ENCODE measurements at places on chromosomes 3 and 15.

DNA sequence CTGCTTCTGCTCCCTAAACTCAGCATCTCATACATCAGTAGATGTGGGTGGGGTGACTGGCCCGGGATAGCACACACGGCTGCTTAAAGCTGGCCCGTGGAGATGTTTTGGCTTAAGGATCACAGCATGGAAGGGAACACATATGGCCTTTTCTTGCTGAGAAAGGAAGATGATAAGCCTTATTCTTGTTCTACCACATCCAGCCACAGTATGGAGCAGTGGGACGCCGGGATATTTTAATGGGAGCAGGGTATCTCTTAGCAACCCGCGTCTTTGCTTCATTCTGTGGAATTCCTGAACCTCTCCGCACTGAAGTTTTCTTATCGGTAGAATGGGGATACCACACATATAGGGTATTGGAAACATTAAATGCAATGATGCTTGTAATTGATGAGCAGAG is 94.1 kb upstream of the PROK2 start:
- no peak for ATAC-seq

GRCh38 chr3:125202197-125202596 is 10.4 kb downstream of the SLC12A8 start:
- ATAC-seq, result no peak

- no peak for ATAC-seq
Measured at GRCh38 chr15:68475449-68475848, 43.5 kb upstream of the ITGA11 start.

GRCh38 chr15:74983725-74984231 is 11.6 kb upstream of the SCAMP5 start:
- peak; percentile 97 for ATAC-seq

DNA sequence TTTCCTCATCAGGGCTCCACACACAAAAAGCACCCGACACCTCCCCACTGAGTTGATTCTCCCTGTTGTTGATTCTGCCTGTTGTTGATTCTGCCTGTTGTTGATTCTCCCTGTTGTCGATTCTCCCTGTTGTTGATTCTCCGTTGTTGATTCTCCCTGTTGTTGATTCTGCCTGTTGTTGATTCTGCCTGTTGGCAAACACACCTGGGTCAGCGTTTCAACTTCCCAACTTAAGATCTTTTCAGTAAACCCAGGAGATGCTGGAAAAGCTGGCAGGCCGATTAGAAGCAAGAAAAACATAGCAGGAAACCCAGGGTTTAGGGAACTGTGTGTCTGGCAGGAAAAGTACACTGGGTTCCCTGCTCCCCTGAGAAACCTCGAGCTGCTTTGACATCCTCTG is 47.9 kb downstream of the TNK2 start:
- ATAC-seq, result no peak

GRCh38 chr3:38018296-38019266 is 10.9 kb downstream of the PLCD1 start:
- no peak for ATAC-seq

- no peak for ATAC-seq
Measured at GRCh38 chr3:13497386-13497785, 17.3 kb downstream of the HDAC11 start.

GRCh38 chr3:49626101-49626581 is 48.0 kb upstream of the APEH start:
- ATAC-seq, result no peak

GRCh38 chr3:52388933-52389332 is 56.0 kb downstream of the SEMA3G start:
- ATAC-seq, result no peak

DNA sequence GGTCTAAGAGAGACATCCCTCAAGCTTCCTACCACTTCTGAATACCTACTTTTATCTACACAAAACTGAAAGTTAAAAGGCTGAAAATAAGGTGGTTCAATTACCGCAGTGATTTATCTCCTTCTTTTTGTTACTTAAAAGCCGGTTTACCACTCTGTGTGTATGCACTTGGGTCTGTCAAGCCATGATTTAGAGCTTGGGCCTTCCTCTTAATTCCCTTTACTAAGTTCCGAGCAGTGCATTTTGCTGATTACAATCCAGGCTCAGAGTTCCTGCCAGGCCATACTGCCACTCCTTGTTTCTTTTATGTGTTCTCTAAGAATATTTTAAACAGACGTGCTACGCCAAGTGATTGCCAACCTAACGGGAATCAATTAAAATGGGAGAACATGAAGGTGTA is 16.5 kb downstream of the KCTD6 start:
- ATAC-seq, result no peak

DNA sequence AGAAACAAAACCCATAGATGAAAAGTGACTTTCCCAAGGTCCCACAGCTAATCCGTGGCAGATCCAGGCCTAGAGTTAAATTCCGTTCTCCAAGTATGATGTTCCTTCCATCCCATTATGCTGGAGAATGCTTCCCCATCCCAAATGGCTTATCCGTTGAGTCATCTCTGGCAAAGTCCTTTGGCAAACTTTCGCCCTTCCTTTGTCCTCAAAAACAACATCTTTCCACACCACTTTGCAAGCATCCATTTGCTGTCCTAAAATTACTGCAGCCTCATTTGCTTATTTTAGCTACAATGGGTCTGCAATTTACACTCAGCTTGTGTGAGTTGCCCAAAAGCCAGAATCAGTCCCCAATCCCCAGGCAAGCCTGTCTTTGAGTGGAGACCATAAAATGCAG is 304.0 kb upstream of the TLE3 start:
- ATAC-seq, result no peak

DNA sequence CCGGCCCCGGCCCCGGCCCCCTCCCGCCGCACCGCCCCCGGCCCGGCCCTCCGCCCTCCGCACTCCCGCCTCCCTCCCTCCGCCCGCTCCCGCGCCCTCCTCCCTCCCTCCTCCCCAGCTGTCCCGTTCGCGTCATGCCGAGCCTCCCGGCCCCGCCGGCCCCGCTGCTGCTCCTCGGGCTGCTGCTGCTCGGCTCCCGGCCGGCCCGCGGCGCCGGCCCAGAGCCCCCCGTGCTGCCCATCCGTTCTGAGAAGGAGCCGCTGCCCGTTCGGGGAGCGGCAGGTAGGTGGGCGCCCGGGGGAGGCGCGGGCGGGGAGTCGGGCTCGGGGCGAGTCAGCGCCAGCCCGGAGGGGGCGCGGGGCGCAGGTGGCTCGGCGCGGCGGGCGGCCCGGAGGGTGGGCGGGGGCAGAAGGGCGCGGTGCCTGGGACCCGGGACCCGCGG is 352 bp downstream of the CHRD start:
- peak; percentile 10 for ATAC-seq

GRCh38 chr3:16720367-16720940 is 115.2 kb upstream of the DAZL start:
- no peak for ATAC-seq

DNA sequence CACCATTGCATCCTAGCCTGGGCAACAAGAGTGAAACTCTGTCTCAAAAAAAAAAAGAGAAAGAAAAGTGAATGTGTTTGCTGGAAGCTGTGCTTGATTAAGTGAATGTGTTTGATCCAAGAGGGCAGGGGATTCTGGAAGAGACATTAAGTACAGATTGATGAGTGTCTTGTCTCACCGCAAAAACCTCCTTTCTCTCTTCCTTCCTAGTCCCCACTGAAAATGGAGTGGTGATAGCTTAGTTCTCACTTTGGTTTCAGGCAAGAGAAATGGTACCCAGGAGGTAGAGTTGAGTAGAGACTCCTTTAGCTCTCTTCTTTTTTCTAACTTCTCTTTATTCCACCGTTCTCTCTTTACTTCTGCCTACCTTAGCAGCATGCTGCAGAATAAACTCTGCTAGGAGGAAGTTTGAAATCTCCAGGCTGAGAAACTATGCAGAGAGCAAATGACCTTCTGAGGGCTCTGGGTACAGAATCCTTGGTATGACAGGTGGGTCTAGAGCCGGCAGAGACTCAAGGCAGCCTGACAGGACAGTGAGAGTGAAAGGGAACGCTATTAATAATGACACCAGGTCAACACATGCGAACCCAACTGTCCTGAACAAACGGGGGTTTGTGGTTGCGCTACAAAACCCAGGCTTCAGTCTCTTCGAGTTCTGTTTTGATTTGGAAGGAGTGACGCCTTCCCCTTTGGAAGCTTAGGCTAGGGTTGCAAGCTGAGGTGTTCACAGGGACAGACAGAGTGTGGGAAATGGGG is 74.9 kb downstream of the SMAD3 start:
- ATAC-seq, result peak; percentile 42

GRCh38 chr3:42831321-42831713 is 22.1 kb downstream of the ACKR2 start:
- ATAC-seq, result peak; percentile 48

- no peak for ATAC-seq
Measured at GRCh38 chr15:41810651-41811431, 17.1 kb upstream of the JMJD7 start.
